ENCODE measurements at places on chromosomes 1 and 21.

GRCh38 chr1:245060684-245061374, 94.0 kb upstream of the KIF26B start:
- DNase-seq = no peak

GRCh38 chr21:46424621-46425020, 34.1 kb upstream of the DIP2A start:
- no peak for DNase-seq

DNA sequence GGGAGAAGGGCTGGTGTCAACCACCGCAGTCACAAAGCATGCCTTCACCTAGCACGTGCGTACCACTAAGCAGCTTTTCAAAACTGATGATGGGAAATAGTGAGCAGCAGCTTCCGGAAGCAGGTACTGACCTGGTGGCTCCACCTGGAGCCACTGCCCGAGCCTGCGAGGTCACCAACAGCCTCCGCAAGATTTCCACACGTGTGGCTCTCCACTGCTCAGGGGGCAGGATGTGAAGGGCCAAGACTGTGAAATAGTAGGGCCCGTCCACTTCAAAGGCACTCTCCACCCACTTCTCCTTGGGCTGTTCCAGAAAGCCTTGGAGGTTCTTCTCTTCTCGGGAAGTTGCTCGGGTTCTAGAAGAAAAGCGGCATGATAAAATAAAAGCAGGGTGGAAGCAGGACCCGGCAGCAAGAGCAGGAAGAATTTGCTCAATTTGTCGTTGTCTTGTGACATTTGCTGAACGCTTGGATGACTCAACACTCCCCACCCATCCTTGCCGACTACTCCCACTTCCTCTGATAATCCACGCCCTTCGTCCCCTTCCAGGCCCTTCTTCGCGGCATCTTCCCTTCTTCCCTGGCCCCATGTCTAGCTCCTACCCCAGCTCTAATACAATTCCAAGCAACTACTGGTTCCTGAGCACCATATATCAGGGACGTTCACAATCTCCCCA, 124.9 kb upstream of the IFFO2 start:
- peak; percentile 68 for DNase-seq

DNA sequence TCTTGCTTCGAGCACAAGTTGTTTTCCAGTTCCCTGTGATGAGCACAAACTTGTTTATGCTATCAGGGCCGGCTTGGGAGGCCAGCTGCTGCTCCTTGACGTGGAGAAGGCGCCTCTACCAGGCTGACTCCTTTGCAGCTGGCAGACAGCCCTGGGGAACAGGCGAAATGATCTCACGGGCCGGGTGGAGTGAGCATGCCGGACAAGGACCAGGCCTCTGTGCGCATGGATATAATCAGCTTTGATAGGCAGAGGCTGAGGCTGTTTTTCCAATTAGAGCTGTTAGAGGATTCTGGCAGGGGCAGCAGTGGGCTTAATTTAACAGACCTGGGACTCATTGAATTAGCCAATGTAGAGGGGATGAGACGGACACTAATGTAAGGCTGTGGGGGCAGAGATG, 38.9 kb downstream of the FAM163A start:
- DNase-seq = peak; percentile 17

DNA sequence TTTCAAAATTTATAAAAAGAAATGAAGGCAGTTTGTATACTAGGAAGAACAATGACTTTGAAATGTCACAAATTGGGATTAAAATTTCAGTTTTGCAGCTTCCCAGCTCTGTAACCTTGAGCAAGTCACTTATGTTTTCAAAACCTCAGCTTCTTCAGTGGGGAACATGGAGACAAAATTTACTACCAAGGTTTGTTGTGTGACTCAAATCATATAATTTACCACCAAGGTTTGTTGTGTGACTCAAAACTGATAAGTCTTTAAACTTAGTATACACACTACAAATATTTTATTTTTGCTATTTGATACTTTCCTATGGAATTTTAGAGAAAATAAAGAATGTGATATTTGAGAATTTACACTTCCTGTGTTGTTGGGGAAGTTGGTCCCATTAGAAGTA, 219.9 kb downstream of the KCTD3 start:
- peak; percentile 8 for DNase-seq

GRCh38 chr1:159892944-159893343, 7.0 kb downstream of the CFAP45 start:
- DNase-seq = no peak

DNA sequence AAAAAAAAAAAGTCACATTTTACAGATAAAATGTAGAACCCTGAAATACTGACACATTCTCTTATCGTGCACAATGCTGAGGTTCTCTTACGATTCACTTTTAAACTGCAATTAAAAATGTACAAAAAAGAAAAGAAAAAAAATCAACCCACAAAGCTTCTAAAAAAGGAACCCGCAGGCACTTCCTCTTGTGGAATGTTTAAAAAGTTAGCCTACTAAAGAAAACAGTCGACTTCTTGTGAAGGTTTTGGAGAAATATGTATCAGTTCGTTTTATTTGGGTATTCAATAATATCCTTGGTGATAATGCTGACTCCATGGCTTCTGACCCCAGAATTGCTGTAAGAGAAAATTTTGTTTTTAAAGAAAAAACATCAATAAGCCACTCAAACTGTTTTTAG, 10.2 kb downstream of the HNRNPU start:
- DNase-seq = no peak

GRCh38 chr1:245718951-245719350, 564.2 kb downstream of the KIF26B start:
- DNase-seq = no peak

DNA sequence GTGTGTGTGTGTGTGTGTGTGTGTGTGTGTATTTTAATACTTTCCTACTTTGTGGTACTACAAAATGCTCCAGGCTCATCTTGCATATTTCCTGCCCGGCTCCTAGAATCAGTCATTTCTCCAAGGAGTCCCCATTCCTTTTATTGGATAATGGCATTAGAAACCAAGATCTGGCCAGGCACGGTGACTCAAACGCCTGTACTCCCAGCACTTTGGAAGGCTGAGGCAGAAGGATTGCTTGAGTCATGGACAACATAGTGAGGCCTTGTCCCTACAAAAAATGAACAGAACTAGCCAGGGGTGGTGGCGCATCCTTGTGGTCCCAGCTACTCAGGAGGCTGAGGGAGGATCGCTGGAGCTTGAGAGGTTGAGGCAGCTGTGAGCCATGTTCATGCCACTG, 20.3 kb downstream of the EPB41 start:
- peak; percentile 55 for DNase-seq

GRCh38 chr1:224497714-224498573, 63.3 kb upstream of the WDR26 start:
- DNase-seq = peak; percentile 90

GRCh38 chr1:169495046-169495775, 9.5 kb upstream of the SLC19A2 start:
- no peak for DNase-seq

- no peak for DNase-seq
Observed at GRCh38 chr1:67589519-67590233, 95.3 kb upstream of the GADD45A start.

DNA sequence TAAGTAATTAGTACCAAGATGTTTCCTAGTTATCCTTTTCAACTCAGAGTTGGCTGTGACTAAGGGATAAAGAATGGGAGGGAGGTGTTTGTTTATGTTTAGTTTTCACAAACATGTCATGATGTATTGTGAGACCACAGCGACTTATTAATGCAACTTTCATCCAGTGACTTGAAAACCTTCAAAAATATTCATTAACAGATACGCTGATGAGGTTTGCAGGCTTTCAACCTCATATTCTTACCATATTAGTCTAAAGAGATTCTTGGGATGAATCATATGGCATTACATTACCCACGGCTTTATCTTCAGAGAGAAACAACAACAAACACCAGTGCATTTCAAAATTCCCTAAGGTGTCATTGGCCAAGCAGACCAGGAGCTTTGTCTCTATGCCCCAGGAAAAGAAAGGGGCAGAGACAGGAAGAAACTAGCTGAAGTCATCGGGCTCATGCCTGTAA, 36.4 kb downstream of the PALMD start:
- DNase-seq = peak; percentile 84

DNA sequence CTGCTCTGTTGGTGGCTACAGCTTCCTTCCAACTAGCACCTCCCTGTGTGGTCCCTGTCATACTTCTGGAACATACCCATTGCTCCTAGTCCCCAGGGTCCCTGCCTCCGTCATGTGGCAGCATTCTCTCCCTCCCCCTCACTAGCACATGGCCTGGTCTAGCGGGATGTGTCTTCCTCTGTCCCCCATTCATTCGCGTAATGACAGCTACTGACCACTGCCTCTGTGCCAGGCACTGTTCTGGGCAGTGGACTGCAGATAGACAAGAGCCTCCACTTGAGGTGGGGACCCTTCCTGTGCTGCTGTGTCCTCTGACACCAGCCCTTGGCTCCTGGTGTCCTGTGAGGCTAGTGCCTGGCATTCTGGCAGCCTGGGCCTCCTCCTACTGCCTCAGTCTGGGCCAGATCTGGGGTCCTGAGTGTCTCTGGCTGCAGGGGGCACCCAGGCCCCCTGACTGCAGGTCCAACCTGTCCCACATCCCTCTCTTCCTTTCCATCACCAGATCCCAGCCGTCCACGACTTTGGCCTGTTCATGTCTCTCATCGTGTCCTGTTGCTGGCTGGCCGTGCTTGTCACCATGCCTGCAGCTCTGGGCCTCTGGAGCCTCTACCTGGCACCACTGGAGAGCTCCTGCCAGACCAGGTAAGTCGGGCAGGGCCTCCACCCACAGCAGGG, 38.1 kb downstream of the DISP3 start:
- no peak for DNase-seq

GRCh38 chr21:45549626-45550463, 7.6 kb upstream of the SLC19A1 start:
- no peak for DNase-seq

DNA sequence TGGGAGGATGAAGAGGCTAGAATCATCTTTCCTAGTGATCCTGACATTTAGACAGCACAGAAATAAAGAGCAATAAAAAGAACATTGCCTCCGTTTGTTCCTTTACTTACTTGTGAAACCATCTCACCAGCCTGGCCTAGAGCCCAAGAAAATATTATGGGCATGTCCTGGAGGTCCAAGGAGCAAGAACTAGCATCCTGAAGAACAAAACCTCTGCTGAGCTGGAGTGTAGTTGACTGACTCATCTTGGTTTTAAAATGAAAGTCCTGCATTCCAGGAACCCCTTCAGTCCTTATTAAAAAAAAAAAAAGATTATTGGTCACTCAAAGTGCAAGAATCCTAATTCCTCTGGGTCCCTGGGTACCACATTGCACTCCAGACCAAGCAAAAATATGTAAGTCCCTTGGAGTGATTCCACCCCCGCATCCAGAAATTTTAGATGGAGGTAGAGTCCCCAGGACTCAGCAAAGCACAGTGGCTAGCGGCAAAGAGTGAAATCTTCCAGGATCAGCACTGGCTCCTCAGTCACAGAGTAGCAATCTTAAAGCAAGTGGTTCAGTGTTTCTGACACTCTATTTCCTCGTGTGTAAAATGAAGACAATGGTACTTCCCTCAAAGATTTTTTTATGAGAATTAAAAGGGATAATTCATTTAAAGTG, 7.0 kb downstream of the SMCP start:
- peak; percentile 90 for DNase-seq

DNA sequence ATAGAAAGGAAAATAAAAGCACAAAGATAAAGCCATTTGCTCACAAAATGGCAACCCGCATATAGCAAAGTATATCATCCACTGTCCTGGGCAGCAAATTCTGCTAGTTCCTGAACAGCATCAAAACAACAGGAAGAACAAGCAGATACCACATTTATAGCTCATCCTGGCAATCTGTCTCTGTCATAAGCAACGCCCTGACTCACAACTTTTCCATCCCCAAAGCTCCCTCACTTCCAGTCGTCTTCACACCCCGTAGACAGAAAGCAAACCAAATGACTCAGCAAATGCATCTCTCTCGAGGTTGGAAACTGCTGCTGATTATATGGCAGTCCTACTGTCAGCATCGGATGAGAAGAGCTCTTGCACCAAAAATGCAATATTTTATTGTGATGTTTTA, 65.8 kb downstream of the AK5 start:
- peak; percentile 96 for DNase-seq

DNA sequence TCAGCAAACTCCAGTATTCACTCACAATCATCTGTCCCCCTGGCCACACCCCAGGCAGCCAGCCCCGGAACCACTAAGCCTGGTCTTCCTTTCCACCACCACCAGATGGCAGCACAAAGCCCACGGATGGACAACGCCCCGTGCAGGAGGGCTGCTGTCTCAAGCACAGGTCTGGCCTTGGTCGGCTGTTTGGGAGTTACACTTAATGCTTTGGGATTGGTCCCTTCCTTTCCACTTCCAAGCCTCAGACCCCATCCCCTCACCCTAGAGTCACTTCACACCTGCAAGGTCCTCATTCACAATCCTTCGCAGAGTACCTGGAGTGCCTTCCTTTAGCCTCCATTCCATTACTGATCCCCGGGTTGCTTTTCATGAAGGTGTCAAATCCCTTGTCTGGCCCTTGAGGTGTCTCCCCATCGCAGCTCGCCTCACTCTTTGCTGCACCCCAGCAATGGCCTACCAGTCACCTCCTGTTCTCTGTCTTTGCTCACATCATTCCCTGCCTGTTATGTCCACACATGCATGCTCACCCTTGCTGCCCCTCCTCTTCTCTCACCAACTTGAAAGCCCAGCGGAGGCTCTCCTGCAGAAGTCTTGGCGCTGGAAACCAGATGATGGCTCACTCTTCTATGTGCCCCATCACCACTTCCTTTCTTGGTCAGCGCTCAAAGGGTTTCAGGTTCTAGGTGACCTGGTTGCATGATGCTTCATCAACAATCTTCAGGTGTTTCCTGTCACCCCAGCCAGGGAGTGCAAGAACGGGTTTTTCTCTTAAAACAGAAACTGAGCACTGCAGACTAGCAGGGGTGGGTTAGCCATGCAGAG, 24.9 kb upstream of the KCNA2 start:
- DNase-seq = peak; percentile 60

DNA sequence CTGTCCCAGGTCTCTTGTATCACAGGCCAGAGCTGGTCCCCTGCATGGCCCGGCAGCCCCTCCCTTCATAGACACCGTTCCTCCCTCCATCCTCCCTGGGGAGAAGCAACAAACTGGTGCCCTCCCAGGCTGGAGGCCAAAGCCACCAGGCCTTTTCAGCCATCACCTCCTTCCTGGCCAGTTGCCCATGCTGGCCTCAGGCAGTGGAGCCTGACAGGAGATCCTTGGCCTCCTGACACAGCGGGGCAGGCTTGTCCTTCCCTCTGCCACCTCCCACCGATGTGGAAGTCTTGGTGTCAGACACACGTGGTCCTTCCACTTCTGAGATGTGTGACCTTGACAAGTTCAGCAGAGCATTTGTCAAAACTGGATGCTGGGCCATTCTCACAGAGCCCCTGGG, 206.0 kb downstream of the HIVEP3 start:
- peak; percentile 53 for DNase-seq

- no peak for DNase-seq
Observed at GRCh38 chr21:16713331-16714117, 799.3 kb upstream of the CXADR start.

GRCh38 chr1:230083746-230084407, 16.8 kb downstream of the GALNT2 start:
- DNase-seq = no peak

GRCh38 chr1:118023199-118023598, 93.7 kb downstream of the WDR3 start:
- no peak for DNase-seq

Measured in EH (cell line).